ENCODE measurements at places on chromosomes 7 and 10.
A peak's percentile ranks its signal among the peaks of the same experiment; 100 is the strongest.

DNA sequence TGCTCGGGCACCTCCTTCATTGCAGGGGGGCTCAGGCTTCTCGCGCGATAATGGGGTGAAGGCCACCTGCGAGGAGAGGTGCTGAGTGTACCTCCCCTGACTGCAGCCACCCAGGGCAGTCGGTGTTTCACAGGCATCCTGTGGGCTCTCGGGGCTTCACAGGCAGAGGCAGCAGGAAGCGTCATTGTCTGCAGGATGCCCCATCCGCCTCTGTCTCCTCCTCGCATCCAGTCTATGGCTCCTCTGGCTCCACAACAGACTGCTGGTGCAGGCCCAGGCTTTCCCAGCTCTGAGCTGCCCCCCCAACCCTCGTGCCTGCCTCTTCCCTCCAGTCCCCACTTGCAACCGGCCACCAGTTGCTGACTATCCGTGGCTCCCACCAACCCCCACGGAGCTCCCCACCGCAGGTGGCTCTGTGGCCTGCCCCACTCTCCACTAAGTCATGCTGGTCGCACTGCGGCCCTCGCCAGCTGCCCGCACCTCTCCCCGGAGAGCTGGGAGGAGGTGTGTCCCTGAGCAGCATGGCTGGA is 36.5 kb downstream of the CAMK2B start:
- no peak for DNase-seq

GRCh38 chr7:139089118-139089517 is 20.4 kb downstream of the ZC3HAV1 start:
- no peak for DNase-seq

- DNase-seq, result no peak
These were observed 31.4 kb downstream of the LRMDA start for GRCh38 chr10:75462865-75463264.

DNA sequence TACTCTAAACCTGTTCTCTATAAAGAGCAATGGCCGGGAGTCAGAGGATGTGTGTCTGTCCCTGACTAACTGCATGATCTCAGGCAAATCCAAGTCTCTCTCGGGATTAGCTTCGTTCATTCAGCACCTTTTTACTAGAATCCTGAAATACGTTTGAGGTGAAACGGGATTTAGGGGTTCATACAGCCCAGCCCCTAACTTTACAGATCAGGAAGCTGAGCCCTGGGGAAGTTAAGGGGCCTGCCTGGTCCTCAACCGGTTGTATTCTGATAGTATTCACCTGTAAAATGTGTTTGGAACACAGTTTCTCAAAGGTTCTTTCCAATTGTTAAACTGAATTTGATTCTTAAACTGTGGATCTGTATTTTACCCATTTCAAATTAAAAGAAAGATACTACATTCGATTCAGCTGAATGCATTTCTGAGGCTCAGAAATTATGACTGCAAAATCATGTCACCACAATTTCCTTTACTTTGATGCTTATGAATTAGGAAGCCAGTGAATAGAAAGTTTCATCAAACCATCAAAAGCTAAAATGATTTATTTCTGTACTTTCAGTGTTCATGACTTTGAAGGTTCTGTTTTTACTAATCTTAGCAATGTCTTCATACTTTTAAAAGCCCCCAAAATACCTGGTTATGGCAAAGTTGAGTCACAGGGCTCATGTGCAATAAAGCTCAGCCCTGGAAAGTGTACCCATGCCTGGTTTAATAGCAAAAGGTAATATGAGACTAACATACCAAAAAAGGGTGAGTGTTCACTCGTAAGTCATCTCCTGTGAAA is 28.9 kb upstream of the EZH2 start:
- DNase-seq, result peak; percentile 75

- DNase-seq, result peak; percentile 19
These were observed 26.4 kb upstream of the ANKRD1 start for GRCh38 chr10:90947030-90947960.

GRCh38 chr10:102679596-102679995 is 34.6 kb downstream of the ARL3 start:
- no peak for DNase-seq

- DNase-seq, result no peak
These were observed 9.3 kb upstream of the TET1 start for GRCh38 chr10:68550747-68551411.

- no peak for DNase-seq
These were observed 2.7 kb downstream of the CHAT start for GRCh38 chr10:49616421-49617101.

DNA sequence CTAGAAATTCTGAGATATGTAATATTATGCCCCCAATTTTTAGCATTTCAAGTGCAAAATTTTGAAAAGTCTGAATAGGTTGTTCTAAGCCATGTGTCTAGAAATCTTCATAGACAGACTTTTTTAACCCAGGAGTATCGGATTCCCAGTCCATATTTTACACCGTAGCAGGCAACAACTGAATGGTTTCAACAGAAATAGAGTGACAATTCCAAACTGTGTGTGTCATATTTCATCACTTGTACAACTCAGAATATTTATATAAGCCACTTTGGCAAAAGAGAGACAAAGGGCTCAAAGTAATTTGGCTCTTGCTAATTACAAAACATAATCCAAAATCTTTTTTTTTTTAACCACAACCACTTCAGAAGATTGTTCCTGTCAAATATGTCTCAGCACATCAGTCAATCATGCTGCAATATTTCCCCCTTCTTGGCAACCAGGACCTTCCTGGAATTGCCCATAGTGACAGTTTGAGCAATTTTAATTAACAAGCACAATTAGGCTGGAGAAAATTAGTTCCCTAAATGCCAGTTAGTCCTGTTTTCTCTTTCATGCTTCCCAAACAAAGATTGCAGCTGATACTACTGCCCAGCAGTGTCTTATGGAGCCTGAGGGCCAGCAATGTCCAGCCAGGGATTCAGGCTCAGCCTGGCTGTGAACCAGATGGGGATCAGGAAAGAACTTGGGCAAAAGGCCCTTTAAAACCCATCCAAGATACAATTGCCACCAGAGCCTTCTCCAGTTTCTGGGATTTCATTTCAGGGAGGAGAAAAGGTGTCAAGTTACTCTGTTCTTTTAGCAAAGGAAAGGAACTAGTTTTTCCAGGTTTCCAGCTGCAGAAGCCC is 533.3 kb upstream of the GHITM start:
- no peak for DNase-seq

DNA sequence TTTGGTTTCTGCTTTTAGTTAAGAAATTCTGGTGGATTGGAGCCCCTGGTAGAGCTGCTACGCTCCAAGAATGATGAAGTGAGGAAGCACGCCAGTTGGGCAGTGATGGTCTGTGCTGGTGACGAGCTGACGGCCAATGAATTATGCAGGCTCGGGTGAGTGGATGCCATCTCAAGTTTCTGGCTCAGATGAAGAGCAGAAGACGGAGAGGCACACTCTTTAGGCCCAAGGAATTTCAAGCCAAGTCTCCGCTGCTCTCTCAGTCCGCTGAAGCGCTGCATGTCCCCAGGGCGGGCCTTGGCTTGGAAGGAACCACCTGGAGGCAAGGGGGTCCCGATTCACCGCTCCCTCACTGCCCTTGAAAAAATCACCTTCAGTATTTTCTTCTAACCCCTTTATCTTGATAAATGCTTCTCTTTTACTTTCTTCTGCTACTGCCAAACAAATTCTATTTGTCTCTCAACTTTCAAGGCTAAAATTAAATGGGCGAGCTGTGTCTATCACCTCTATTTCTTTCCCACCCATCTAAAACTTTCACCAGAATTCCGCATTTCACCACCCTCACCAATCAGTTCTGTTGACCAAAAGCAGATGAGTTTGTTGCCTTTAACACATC is 74.2 kb downstream of the ARMC3 start:
- no peak for DNase-seq

DNA sequence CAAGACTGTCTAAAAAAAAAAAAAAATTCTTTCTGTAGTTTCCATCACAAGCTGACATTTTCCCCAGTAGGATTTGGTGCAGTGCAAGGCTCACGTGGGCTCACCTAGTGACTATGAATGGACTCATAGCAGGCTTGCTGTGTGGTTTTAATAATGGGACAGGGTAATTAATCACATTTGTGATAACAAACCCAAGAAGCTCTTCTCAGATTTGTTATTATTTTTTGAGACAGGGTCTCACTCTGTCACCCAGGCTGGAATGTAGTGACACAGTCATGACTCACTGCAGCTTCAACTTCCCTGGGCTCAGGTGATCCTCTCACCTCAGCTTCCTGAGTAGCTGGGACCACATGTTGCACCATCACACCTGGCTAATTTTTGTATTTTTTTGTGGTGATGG is 40.0 kb downstream of the NACAD start:
- no peak for DNase-seq

GRCh38 chr7:106639476-106640334 is 21.3 kb downstream of the CCDC71L start:
- no peak for DNase-seq

- no peak for DNase-seq
These were observed 232.6 kb upstream of the AUTS2 start for GRCh38 chr7:69365651-69366192.

GRCh38 chr10:104445359-104445758 is 91.7 kb downstream of the CFAP58 start:
- no peak for DNase-seq

DNA sequence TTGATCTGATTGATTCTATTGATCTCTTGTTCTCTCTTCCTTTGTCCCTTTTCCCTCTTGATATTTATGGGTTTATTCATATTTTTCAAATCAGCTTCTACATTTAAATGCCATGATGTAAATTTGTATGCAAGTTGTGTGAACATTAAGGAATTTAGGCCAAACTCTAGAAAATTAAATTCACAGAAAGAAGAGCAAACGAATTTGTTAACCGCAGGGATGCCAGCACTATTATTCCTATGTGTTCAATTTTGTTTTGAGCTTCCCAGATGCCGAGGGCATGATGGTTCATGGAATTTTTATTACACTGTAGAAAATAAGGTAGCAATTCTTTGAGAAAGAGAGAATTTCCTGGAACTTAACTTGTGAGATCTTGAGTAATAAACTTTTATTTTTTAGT is 220.9 kb downstream of the BUB3 start:
- no peak for DNase-seq

All from GM06990 (cell line).